ENCODE measurements at places on chromosomes 1 and 21.

- DNase-seq: no peak
These were observed 22.2 kb downstream of the TUT4 start for GRCh38 chr1:52530563-52531144.

DNA sequence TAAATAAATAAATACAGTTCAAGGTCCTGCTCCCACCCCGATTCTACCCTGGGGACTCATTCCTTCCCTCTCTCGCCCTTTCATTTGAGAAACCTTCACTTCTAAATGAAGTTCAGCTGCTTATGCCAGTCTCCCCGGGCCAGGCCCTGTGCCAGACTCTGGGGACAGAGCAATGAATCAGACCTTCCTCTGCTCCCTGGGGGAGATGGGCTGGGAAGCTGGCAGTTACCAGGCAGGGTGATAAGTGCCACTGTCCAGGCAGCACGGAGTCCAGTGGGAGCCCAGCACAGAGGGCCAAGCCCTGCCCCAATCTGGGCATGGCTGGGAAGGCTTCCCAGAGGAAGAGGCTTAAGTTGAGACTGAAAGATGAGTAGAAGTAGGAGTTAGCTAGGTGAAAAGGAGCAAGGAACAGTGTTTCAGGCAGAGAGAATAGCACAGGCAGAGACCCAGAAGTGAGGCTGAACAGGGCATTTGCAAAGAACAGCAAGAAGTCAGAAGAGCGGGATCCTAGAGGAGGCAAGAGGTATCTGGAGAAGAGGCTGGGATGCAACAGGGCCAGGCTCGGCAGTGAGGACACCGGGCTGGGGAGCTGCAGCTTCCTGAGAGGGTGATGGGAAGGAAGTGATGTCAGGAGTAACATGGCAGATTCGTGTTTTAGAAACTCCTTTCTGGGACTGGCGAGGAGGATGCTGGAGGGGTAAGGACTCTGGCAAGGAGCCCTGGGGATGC is 13.5 kb downstream of the KCNQ4 start:
- DNase-seq: peak; percentile 63

DNA sequence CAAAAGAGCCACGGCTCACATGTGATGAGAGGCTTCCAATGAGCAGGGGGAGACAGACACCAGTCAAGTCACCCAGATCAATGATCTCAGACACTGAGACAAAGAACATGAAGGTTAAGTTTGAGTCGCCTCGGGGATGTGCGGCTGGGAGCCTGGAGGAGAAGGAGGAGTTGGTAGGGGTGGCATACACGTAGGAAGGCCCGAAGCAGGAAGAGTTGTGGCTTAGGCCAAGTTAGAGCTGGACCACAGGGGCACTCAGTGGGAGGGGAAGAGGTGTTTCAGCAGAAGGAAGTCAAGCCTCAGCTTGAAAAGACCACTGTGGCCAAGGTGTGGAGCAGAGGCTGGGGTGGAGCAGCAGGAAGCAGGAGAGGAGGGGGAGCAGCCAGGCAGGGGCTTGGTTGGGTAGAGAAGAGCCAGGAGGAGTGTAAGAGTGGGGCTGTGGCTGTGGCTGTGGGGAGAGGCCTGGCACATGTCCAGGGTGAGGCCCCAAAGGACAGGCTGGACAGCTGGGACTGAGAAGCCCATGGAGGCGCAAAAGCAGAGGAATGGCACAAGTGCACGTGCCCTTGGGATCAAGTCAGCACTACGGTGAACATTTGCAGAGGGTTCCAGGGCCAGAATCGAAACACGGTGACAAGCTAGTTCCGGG is 27.6 kb downstream of the CTNNBIP1 start:
- no peak for DNase-seq

DNA sequence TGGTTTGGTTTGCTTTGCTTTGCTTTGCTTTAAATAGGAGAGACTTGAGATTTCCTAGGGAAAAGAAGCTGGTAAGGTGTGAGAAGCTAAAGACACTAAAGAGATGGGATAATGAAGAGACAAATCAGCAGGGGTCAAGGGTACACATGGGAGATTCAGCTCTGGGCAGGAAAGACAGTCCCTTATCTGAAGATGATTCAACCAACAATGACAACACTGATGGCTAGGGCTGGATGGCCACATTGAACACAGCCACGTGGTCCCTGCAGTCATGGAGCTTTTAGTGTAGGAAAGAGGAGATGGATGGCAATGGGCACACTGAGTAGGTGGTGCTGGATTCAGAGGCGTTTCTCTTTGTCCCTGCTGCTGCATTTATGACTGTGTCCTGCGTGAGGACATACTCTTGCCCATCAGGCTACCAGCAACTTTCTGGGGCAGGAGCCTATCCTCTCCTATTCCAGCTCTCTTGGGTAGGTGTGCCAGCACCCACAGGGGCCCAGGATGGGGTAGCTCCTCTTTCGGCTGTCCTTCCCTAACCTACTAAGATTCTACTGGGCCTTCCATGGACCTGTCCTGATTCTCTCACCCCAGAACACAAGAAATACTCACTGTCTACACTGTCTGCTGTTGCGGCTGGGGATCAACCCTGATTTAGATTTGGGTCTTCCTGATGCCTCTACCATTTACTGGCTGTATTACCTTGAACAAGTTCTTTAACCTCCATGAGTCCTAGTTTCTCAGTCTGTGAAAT is 1.4 kb upstream of the SHISA4 start:
- no peak for DNase-seq

DNA sequence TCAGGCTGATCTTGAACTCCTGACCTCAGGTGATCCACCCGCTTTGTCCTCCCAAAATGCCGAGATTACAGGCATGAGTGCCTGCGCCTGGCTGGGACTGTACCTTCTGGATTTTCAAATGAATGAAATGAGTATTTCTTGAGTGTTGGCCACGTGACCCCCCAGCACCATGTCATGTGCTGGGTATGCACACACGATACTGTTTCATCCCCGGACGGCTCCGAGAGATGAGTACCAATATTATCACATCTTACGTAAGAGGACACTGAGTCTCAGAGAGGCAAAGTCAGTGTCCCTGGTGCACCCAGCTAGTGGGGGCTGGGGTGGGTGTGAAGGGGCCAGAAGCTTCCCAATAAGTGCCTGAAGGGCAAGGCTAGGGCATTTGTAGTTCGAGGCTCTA is 780 bp upstream of the CROCC start:
- no peak for DNase-seq

- DNase-seq: no peak
These were observed 2.7 kb downstream of the RBM15 start for GRCh38 chr1:110341872-110342331.

- no peak for DNase-seq
These were observed 304.7 kb upstream of the PTBP2 start for GRCh38 chr1:96416701-96417444.
